ENCODE measurements at places on chromosomes 3 and 15.

DNA sequence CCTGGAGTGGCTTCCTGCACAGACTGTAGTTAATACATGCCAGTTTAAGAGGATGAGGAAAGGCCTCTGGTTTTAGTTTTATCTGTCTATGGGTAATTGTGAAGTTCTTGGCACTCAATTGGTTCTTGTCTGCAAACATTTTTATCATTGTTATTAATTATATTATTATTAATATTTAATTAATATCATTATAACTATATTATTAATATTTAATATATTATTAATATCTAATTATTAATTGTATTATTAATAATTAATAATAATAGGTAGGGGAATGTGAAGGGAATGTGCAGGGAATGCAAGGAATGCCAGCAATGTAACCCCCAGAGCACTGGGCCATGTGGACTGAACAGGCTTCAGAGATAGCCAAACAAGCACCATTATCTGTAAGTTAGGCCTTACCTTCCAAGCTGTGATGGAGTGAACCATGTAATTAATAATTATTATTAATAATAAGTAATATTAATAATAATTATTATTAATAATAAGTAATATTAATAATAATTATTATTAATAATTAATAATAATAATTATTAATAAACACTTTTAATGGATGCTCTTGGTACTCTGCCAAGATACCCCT is 79.8 kb upstream of the NMNAT3 start:
- no peak for DNase-seq

GRCh38 chr3:65200310-65200970 is 512.6 kb upstream of the ADAMTS9 start:
- no peak for DNase-seq

DNA sequence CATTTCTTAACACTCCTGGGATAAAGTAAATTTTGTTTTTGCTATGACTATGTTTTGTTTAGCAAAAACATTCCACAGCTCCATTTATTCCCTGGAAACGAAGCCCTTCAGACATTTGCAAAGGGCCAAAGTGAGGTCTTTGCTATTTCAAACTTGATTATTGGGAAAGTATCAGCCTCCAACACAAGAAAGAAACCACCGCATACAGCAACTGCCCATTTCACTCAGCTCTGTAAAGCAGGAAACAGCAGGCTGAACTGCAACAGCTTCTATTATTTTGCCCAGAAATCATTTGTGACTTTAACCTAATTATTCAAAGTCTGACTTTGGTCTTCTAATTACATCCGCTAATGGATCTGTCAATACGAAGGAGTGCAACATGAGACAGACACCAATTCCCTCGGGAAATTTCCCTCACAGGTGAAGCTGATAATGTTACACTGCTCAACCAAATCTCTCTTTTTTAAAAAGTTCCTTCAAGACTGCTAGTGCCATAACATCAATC is 72.1 kb downstream of the RFTN1 start:
- no peak for DNase-seq

DNA sequence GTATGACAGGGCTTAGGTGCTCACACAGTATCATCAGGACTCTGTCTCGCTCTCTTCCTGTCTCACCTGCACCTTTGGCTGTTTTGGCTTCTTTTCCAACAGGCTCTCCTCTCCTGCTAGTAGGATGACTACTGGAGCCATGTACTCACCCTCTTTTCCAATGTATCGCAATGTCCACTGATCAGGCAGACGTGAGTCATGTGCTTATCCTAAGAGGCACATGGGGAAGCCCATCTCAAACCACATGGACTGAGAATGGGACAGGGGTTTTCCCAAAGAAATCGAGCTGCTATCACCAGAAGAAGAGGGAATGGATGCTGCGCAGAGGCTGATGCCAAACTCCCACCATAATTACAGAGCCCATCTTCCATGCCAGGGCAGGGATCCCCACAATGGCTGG is 180.6 kb downstream of the IL5RA start:
- no peak for DNase-seq

DNA sequence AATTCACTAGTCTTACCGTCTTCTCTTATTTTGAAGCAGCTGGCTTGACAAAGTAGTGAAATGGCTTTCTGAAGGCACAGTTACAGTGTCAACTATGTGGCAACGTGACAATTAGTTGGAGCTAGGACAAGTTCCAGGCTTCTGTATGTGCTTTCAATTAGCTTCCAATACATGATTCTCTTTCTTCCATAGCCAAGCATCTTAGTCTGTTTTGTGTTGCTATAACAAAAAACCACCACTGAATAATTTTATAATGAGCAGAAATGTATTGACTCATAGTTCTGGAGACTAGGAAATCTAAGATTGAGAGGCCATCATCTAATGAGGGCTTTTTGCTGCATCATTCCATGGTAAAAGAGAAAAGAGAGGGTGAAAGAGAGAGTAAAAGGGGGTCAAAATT is 365.1 kb upstream of the PLSCR5 start:
- DNase-seq: no peak

GRCh38 chr15:50876260-50876988 is 32.1 kb upstream of the AP4E1 start:
- no peak for DNase-seq

- no peak for DNase-seq
Observed at GRCh38 chr15:64071931-64072765, 21.5 kb downstream of the CIAO2A start.

DNA sequence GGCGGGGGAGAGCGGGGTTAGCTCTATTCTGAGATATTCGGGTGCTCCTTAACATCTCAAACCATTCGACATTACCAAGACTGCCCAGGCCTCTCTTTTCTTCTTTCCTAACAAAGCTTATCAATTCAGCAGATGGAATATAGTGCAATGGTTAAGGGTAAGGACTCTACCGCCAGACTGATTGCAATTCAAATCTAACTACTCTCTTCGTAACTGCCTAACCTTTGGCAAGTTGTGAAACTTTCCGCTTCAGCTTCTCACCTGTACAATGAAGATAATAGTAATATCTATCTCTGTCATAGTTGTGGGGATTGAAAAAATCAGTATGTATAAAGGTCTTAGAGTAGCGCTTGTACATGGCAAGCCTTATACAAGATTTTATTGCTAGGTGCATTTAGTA is 972 bp downstream of the UBA5 start:
- DNase-seq: no peak

- no peak for DNase-seq
Observed at GRCh38 chr15:39230205-39230907, 350.5 kb upstream of the THBS1 start.
